ENCODE measurements at places on chromosomes 11 and 22. TPM values are rescaled to one million over a fixed set of nuclear protein-coding genes. Genes with fewer than 3 reads are reported as not detected.

DNA sequence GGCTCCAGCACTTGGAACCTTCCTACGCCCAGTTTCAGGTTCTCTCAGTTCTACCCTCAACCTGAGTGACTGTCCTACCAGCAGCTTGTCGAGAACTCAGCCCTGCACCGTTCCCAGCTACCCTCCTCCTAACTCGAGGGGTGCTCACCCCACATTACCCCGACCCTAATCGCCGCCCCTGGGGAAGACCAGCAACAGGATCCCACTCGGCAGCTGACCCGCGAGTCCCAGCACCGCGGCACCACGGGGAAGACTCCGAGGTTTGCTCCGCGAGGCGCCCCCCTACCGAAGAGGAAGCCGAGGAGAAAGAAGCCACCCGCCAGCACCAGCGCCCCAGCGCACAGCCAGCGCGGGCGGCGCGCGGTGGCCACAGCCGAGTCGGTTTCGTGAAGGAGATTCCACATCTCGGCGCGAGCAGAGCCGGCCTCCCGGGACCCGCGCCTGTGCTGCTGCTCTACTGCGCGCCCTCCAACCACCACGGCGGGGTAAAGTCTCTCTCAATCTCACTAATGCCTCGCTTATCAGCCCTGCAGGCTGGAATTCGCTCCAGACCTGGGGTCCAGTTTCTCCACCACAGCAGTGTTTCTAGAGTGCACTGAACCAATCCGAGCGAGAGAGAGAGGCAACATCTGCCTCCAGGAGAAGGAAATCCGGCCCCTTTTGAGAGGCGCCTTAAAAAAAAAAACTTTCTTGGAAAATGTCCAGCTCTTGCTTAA, at the start of gene FOLH1:
Gene FOLH1, minus strand, starts transcription at position 597 of the 716 bp plus-strand sequence. Its CDS starts 193 bp downstream, at position 404.
- no peaks in the 10 kb centered on the region for H3K4me1 ChIP-seq
- DNase-seq = peak; percentile 9
- H3K27ac ChIP-seq = no peak within 1 kb of the TSS
- H3K27me3 ChIP-seq = no peaks in the 10 kb centered on the region
- no peaks in the 10 kb centered on the region for H3K36me3 ChIP-seq
- no peak within 1 kb of the TSS for H3K4me3 ChIP-seq

Gene OR2D2
- total RNA-seq = 0.36 TPM

Gene OR4D5
- total RNA-seq = not detected

DNA sequence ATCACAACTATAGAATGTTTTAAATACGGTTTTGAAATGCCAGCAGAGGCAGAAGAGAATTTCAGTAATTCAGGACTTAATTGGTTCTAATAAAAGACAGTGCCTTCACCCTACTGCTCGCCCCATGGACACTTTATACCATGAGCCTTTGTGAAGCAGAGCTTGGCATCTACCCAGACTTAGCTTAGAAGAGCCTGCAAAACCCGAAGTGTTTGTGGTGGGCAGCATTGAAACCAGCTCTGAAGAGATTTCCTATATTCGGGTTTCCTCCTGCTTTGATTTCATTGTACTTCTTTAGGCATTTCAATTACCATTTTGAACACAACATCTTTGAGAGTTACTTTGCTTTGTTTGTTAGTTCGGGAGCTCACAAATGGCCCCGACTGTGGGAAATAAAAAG, 185.1 kb upstream of the MTNR1B start:
- no peaks in the 10 kb centered on the region for H3K4me1 ChIP-seq
- H3K27me3 ChIP-seq = no peaks in the 10 kb centered on the region
- no peak overlapping the region for H3K27ac ChIP-seq

Gene PANX2
- 0.29 TPM for total RNA-seq

DNA sequence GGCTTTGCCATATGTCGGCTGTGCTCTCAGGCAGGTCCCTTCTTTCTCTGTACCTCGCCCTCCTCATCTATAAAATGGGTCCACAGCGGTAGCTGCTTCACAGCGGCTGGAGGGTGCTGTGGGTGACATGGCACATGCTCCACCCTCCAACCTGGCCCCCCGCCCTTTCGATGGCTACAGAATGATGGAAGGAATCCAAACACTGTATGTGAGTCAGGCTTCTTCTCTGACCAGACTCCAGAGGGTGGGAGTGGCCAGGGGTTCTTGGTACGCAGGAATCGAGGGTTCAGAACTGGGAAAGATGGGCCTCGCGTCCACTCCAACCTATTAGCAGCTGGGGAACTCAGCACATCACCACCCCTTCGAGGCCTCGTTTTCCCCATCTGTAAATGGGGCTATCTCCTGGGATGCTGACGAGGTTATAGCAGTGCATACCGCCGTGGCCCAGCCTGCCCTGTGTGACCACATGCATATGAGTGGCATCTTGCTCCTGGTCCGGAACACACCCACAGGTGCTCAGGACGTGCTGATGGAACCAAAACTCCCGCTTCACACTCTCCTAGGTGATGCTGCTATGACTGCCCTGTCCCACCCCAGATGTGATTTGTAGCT, 26.4 kb downstream of the MN1 start:
- DNase-seq = peak; percentile 62
- no peak overlapping the region for H3K4me3 ChIP-seq

- peak overlapping the region; percentile 4 for H3K4me3 ChIP-seq
- H3K4me1 ChIP-seq = peaks cover 33% of the 10 kb centered on the region
- DNase-seq = peak; percentile 42
- no peaks in the 10 kb centered on the region for H3K36me3 ChIP-seq
- H3K27me3 ChIP-seq = no peaks in the 10 kb centered on the region
- H3K27ac ChIP-seq = peak overlapping the region; percentile 96
These were observed 114.1 kb downstream of the MAML2 start for GRCh38 chr11:96228910-96229309.

Gene BDNF
- 8.0 TPM for total RNA-seq

- no peaks in the 10 kb centered on the region for H3K27me3 ChIP-seq
- no peaks in the 10 kb centered on the region for H3K4me1 ChIP-seq
- no peak overlapping the region for H3K27ac ChIP-seq
- peak; percentile 19 for DNase-seq
- no peaks in the 10 kb centered on the region for H3K36me3 ChIP-seq
These were observed 726.9 kb downstream of the BRD1 start for GRCh38 chr22:49100773-49101172.

Gene CASP1
- 13.6 TPM for total RNA-seq

- H3K36me3 ChIP-seq = peaks cover 84% of the 10 kb centered on the region
- peak; percentile 14 for DNase-seq
- H3K4me1 ChIP-seq = peaks cover 99% of the 10 kb centered on the region
- H3K27me3 ChIP-seq = no peaks in the 10 kb centered on the region
These were observed 54.1 kb downstream of the MYH9 start for GRCh38 chr22:36333644-36334043.

DNA sequence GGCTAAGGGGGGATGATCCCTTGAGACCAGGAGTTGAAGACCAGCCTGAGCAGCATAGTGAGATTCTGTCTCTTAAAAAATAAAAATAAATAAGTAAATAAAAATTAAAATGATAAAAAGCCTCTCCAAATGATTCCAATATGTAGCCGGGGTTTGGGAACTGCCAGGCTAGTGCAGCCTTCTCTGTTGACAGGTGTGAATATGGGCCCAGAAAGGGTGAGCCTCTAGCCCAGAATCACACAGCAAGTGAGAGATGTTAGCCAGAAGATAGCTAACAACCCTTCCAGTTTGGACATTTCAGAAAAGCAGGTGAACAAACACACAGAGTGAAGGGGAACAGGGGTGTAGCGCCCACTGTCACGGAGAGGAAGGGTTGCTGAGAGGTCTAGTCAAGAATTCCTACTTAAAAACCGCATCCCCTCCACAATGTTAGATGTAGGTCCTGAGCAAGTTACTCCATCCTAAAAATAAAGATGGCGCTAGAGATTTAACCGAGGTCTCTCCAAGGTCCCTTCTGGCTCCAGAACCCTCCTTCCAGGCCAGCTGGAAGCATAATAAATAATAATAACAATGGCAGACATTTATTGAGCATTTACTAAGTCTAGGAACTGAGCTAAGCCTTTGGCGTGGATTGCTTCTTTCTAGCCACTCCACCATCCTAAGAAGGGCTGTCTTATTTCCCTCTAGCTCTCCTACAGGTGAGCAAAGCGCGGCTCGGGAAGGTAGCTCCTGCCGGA, 51.6 kb downstream of the CYTH4 start:
- H3K27me3 ChIP-seq = peaks cover 44% of the 10 kb centered on the region
- no peak overlapping the region for H3K27ac ChIP-seq
- no peak overlapping the region for H3K4me3 ChIP-seq
- no peaks in the 10 kb centered on the region for H3K36me3 ChIP-seq
- DNase-seq = peak; percentile 79

Gene TMPRSS13
- not detected for total RNA-seq

DNA sequence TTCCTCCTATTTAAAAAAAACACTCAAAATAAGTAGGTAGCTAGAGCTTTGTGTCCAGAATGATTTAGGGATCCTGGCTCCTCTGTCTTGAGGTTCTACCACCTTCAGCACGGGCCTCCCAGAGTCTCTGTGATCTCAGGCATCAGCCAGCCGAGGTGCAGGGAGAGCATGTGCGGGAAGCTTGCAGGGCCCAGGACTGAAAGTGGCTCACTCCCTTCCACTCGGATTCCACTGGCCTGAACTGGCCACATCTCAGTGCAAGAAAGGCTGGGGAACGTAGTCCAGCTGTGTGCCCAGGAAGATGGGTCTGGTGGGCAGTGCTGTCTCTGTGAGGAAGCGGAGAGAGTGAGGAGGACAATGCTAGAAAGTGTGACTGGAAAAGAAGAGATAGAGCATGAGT, 68.3 kb upstream of the MYOD1 start:
- peak; percentile 54 for DNase-seq
- H3K27ac ChIP-seq = no peak overlapping the region
- H3K4me3 ChIP-seq = no peak overlapping the region
- peaks cover 8% of the 10 kb centered on the region for H3K4me1 ChIP-seq

Gene HIC2
- 2.1 TPM for total RNA-seq

DNA sequence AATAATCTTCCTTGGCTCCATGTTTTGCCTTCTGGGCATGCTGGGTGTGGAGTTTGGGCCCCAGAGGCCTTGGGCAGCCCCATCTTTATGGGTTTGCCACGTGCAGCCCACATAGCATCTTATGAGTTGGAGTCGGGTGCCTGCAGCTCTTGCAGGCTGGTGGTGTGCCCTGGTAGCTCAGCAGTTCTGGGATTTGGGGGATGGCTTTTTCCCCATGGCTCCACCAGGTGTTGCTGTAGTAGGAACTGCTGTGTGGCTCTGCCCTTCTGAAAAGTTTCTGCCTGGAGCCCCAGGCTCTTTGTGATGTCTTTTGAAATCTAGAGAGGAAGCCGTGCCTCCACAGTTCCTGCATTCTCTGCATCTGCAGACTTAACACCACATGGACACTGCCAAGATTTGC, 16.8 kb downstream of the EED start:
- H3K4me1 ChIP-seq = no peaks in the 10 kb centered on the region
- H3K27ac ChIP-seq = no peak overlapping the region
- H3K36me3 ChIP-seq = peaks cover 12% of the 10 kb centered on the region
- H3K4me3 ChIP-seq = no peak overlapping the region
- no peak for DNase-seq

- no peak overlapping the region for H3K4me3 ChIP-seq
- H3K4me1 ChIP-seq = peaks cover 39% of the 10 kb centered on the region
- peak; percentile 65 for DNase-seq
- no peak overlapping the region for H3K27ac ChIP-seq
- H3K27me3 ChIP-seq = no peaks in the 10 kb centered on the region
- no peaks in the 10 kb centered on the region for H3K36me3 ChIP-seq
These were observed 19.8 kb upstream of the GNB1L start for GRCh38 chr22:19874307-19875060.

GRCh38 chr22:24003887-24004286, 1.4 kb downstream of the GSTT4 start:
- DNase-seq = no peak
- no peaks in the 10 kb centered on the region for H3K27me3 ChIP-seq
- H3K27ac ChIP-seq = no peak overlapping the region
- H3K36me3 ChIP-seq = no peaks in the 10 kb centered on the region

- DNase-seq = no peak
- no peaks in the 10 kb centered on the region for H3K36me3 ChIP-seq
- H3K4me3 ChIP-seq = no peak overlapping the region
- peaks cover 53% of the 10 kb centered on the region for H3K4me1 ChIP-seq
- no peaks in the 10 kb centered on the region for H3K27me3 ChIP-seq
These were observed 52.6 kb downstream of the MICAL3 start for GRCh38 chr22:17971711-17972110.

Gene ARSA
- 35.1 TPM for total RNA-seq

GRCh38 chr11:132601875-132602274, 930.4 kb downstream of the OPCML start:
- no peaks in the 10 kb centered on the region for H3K36me3 ChIP-seq
- H3K27ac ChIP-seq = no peak overlapping the region
- no peak overlapping the region for H3K4me3 ChIP-seq

All from osteoblast (primary cell).